Hepatocyte (in vitro differentiated cells): ENCODE measurements at places on chromosomes 7 and 10.

DNA sequence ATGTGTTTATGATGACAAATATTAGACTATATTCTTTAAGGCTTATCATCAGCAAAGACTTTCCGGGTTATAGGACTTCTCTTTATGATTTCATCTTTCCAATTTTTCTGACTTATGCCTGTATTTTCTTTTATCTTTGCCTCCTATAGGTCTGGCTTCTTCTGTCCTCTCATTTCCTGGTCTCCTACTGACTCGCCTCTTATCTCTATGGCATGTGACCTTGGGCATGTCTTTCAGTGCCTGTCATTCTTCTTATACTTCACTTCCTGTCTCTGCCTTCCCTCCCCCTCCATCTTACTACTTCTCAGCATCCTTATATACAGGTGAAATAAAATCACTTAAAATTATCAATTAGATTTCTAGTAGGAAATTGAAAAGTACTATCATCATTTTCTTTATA, 42.2 kb downstream of the PCDH15 start:
- H3K27ac ChIP-seq, result no peak overlapping the region
- DNase-seq, result peak; percentile 4
- no peaks in the 10 kb centered on the region for H3K4me1 ChIP-seq

DNA sequence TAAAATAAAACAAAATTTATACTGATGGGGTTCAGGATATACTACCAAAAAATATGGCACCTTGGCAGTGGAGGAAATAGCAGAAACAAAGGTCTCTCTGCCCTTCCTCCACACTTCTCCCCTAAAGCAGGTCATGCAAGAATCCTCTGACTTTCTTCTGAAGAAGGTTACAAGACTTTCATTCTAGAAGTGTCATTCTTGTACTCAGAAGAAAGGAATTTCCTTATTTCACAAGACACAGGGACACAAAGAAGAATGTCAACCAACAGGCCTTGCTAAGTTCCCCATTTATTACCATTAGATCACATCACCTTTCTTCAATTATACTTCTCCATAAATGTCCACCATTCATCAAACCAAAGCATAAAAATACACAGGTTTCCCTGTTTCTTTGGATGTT, 470.2 kb downstream of the PAXIP1 start:
- H3K36me3 ChIP-seq, result no peaks in the 10 kb centered on the region
- no peaks in the 10 kb centered on the region for H3K27me3 ChIP-seq
- H3K27ac ChIP-seq, result no peak overlapping the region
- H3K4me1 ChIP-seq, result no peaks in the 10 kb centered on the region
- no peak for DNase-seq
- no peak overlapping the region for H3K4me3 ChIP-seq

GRCh38 chr7:45574669-45575500, 717 bp downstream of the ADCY1 start:
- H3K4me1 ChIP-seq, result peaks cover 12% of the 10 kb centered on the region
- H3K36me3 ChIP-seq, result no peaks in the 10 kb centered on the region
- H3K27me3 ChIP-seq, result peaks cover 65% of the 10 kb centered on the region
- no peak overlapping the region for H3K27ac ChIP-seq

DNA sequence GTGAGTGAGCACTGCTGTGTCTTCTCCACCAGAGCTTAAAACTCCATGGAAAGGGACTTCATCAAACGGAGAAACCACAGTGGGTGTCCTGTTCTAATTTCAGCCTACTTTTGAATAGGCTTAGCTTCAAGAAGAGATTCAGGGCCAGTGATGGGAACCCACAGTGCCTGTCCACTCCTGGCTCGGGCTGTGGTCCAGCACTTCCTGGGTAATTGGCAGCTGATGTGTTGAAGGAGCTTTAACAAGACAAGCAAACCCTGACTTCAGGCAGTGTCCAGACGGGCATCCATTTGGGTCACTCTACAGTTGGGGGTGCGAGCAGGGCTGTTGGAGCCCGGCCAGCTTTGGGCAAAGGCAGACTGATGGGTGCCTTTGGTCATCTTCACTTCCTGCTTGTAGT, 14.5 kb downstream of the VWC2 start:
- DNase-seq, result no peak
- H3K4me3 ChIP-seq, result no peak overlapping the region
- H3K4me1 ChIP-seq, result no peaks in the 10 kb centered on the region

DNA sequence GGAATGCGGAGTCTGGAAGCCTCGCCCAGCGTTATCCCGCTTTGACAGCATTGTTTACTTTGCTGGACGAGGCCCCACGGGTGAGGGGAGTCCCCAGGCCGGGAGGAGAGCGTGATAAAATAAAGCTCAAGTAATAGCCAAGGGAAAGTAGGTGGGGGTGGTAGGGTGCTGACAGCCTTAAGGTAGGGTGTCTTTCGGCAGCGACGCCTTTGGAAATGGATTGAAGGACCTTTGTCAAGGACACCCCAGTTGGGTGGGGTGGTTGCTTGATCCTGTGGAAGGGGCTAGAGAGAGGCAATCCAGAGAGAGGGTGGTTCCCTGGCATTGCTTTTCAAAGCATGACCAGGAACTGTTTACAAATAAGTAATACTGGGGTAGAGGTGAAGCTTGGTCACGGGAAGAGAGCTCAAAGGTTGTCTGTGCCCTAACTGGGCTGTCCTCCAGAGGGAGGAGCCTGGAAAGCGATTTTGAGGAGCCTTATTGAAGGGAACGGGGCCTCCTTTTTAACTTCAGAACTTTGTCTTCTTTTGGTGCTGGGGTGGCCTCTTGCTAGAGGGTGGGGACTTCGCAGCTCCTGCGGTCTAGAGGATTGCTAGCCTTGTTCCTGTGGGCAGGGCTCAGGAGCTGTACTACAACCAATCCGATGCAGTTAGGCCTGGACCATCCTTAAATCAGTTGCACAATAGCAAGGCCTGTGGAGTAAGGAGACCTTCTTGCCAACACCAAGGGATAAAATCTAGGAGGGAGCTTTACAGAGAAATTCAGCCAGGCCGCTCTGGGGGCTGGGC, 1.3 kb downstream of the EIF4EBP2 start:
- H3K36me3 ChIP-seq, result no peaks in the 10 kb centered on the region
- H3K27ac ChIP-seq, result peak overlapping the region; percentile 98
- peak overlapping the region; percentile 47 for H3K4me3 ChIP-seq
- no peaks in the 10 kb centered on the region for H3K27me3 ChIP-seq

DNA sequence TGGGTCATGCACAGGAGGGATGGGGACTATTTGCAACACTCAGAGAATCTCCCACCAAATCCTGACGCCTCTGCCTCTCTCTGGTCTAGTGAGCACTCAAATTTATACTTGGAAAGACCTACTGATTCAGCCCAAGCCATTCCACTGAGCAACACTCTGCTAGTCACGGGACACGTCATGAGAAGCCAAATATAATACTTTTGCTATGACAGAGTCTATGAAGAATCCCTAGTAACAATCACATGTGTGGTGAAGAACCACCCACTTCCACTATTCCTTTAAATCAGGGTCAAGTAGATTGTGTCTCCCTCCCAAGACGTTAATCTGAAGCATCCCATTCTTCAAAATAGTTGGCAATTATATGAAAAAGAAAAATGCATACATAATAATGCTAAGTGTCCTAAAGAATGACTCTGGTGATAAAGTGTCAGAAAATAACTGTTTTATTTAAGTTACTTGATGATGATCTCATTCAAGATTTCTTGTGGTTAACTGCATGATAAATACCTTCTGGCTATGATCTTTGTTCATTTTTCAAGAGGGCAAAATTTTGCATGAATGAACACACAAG, 28.5 kb downstream of the CHCHD3 start:
- no peak for DNase-seq
- no peaks in the 10 kb centered on the region for H3K27me3 ChIP-seq
- H3K4me1 ChIP-seq, result peaks cover 9% of the 10 kb centered on the region
- H3K4me3 ChIP-seq, result no peak overlapping the region
- no peaks in the 10 kb centered on the region for H3K36me3 ChIP-seq

DNA sequence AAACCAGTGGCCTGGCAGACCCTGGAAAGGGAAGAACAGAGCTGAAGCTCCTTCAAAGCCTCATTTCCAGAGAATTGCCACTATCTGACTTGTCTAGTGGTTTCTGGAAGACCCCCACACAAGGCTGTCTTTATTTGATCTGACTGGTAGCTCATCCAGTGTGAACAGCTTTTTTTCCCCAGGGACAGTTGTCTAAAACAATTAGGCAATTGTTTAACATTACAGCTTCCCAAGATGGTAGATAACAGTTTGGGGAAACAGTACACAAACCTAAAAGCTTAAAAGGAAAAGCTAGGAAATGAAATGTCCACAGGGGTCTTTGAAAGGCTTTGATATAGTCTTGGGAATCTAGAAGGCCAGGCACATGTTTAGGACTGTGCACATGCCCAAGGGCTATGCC, 203.4 kb upstream of the CTBP2 start:
- no peaks in the 10 kb centered on the region for H3K27me3 ChIP-seq
- no peaks in the 10 kb centered on the region for H3K4me1 ChIP-seq
- H3K27ac ChIP-seq, result no peak overlapping the region
- no peaks in the 10 kb centered on the region for H3K36me3 ChIP-seq
- no peak for DNase-seq

GRCh38 chr10:83995738-83996331, 143.5 kb upstream of the GHITM start:
- no peak overlapping the region for H3K27ac ChIP-seq
- no peak for DNase-seq
- no peaks in the 10 kb centered on the region for H3K36me3 ChIP-seq
- no peaks in the 10 kb centered on the region for H3K4me1 ChIP-seq
- H3K4me3 ChIP-seq, result no peak overlapping the region

DNA sequence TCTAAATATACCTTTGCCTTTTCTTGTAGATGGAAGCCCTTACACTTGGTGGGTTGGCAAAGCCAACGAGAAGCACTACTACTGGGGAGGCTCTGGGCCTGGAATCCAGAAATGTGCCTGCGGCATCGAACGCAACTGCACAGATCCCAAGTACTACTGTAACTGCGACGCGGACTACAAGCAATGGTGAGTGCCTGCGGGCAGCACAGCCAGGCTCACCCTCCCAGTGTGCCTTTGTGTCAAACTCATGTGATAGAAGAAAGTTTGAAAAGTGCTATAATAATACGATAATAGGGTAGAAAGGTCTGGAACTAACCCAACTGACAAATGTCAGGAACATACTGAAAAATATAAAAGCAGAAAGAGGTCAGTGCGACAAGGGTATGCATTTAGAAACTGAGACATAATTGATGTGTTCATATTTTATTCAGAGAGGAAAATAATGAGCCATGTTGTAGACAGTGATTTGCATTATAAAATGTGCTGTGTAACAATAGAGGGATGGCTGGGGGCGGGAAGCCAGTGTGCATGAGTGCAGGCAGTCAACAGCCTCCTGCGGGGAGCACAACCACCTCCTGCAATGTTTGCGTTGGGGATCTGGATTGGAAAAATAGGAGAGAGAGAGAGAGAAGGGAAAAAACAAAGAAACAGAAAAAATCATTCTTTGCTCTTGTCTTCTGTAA, 686.9 kb upstream of the C7orf33 start:
- no peak for DNase-seq
- no peaks in the 10 kb centered on the region for H3K27me3 ChIP-seq
- H3K36me3 ChIP-seq, result no peaks in the 10 kb centered on the region
- no peak overlapping the region for H3K27ac ChIP-seq

DNA sequence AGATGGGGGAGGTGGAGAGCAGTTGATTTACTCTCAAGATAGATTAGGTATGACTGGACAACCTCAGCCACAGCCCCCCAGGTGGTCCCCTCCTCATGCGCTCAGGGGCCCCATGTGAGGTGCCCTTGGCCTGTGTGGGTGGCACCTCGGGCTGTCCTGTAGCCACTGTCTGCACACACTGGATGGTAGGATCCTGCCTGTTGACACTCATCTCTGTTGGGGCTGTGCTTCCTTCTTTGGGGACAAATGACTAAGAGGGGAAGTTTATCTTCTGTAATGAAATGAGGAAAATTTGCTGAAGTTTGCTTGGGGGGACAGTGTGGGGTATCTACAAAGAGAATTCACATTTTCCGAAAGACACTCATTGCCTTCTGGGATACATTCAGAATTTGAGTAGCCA, 53.6 kb upstream of the ANTXRL start:
- no peaks in the 10 kb centered on the region for H3K27me3 ChIP-seq
- no peak overlapping the region for H3K27ac ChIP-seq
- DNase-seq, result no peak
- H3K36me3 ChIP-seq, result no peaks in the 10 kb centered on the region

DNA sequence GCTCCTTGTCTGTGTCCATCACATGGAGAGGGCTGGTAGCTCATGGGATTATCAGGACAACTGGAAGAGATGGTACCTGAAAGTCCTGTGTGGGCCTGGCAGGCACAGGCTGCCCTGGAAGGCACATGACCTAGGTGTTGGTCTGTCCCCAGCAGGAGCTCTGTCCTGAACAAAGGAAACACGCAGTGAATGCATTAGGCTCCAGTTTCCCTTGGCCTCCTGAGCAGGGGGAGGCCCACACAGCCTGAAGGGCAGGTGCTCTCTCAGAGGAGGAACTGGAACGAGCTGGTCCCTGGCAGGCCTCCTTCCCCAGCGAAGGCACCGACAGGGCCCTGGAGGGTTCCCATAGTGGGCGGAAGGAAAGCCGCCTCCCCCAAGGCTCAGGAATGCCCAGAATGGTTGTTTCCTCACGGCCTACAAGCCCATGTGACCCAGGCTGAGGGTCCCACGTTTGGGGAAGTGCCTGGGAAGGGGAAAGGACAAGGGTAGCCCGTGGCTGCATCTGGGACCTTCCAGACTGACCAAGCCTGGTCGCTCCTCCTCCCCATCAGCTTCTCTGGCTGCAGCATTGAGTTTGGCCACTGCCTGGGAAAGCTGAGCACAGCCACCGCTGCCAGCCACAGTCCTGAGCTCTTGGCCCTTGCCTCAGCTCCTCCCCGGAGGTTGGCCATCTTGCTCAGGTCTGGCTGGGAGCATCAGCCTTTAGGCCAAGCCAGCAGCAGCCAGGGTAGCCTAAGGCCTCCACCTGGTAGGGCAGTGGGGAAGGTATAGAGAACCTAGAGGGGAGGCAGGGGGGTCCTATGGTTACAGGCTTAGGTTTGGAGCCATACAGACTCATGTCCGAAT, 21.8 kb downstream of the CXCL12 start:
- DNase-seq, result no peak
- H3K27me3 ChIP-seq, result no peaks in the 10 kb centered on the region
- no peaks in the 10 kb centered on the region for H3K4me1 ChIP-seq
- H3K27ac ChIP-seq, result no peak overlapping the region
- H3K4me3 ChIP-seq, result no peak overlapping the region
- H3K36me3 ChIP-seq, result no peaks in the 10 kb centered on the region

DNA sequence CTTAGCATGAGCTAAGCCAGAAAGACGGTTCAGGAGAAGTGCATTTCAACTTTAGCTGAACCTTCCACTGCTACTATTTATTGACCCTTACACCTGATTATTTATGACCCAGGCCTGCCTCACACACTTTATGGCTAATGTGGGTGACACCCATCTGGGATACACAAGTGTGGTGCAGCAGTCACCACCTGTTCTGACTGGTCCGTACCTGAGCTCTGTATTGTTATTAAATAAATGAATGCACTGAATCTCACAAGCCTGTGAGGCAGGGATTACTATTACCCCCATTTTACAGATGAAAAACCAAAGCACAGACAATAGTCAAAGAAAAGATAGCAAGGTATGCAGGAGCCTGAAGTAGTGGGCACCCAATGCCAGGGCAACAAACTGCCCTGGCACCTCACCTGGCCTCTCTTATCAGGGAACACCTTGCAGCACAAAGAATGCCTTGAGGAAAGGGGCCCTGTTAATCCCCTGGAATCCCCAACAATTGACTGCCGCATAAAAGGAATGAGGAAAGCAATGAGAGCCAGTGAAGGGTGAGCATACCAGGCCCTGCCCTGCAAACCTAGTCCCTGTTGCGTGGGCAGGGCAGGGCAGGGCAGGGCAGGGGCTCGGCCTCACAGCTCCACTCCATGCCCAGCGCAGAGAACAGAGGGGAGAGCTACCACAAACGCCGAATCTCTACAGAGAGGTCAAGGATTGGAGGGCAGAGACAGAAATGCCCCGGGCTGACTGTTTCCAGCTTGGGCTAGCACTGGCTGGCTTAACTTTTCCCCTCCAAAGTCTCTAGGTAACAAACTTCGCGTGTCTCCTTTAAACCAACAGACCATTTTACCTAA, 1.3 kb downstream of the ANXA11 start:
- peak; percentile 70 for DNase-seq
- H3K4me1 ChIP-seq, result peaks cover 55% of the 10 kb centered on the region
- peak overlapping the region; percentile 99 for H3K27ac ChIP-seq
- peak overlapping the region; percentile 94 for H3K4me3 ChIP-seq
- no peaks in the 10 kb centered on the region for H3K36me3 ChIP-seq
